Stimulated activated CD8-positive, alpha-beta memory T cell treated with anti-CD3 and anti-CD28 coated beads, Interleukin-15, amount 100 ng/mL, for 1 hour (primary cell): ENCODE measurements at places on chromosomes 11 and 22.

DNA sequence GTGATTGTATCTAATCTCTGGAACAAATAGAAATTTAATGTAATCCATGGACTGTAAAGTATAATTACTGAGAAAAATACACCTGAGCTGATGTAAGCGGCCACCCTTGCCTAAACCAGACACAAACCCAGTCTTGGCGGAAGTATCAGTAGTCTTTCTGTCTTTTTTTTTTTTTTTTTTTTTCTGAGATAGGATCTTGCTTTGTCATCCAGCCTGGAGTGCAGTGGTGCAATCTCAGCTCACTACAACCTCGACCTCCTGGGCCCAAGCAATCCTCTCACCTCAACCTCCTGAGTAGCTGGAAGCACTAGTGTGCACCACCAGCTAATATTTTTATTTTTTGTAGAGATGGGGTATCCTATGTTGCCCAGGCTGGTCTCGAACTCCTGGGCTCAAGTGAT, 5.5 kb upstream of the CXCR5 start:
- DNase-seq: no peak

- DNase-seq: no peak
Observed at GRCh38 chr11:73205661-73206343, 12.3 kb upstream of the P2RY2 start.

DNA sequence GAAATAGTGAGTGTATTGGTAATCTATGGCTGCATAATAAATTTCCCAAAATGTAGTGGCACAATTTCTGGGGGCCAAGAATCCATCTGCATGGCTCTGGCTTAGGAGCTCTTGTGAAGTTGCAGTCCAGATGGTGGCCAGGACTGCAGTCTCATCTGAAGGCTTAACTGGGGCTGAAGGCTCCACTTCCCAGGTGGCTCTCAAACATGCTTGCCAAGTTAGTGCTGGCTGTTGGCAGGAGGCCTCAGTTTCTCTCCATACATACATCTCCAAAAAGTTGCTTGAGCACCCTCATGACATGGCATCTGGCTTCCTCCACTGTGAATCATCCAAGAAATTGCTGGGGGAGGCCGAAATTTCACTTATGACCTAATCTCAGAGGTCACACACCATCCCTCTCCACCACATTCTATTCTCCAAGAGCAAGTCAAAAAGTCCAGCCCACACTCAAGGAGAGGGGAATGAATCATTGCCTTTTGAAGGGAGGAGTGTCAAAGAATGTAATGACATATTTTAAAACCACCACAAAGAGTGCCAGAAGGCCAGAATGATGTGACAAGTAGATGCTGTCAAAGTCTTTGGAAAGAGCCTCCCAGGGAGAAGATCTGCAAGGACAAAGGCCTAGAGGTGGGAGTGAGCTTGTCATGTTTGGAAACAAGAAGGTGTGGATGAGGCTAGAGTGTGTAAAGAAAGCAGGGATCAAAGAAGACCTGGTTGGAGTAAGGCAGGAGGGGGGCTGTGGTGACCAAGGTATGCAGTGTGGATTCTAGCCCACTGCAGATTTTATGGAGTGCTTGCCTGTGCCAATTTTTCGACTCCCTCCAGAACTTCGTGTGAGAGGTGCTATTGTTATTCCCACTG, 566.2 kb downstream of the MIAT start:
- no peak for DNase-seq

- no peak for DNase-seq
Observed at GRCh38 chr22:36611241-36611976, 82.4 kb upstream of the EIF3D start.

DNA sequence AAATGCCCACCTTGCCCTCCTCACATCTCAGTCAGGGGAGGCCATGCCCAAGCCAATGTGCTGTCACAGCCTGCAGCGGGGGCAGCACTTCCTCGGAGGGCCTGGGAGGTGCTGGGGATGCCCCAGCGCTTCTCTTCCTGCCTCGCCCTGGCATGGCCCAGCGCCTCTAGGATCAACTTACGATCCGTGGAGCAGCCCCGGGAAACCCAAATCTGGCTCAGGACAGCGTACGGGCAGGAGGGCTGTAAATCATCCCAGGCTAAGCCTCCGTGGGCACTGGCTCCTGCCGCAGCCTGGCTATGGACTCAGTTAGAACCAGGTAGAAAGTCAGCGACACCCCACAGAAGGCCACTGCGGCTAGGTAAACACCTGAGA, 60.9 kb upstream of the EMID1 start:
- no peak for DNase-seq
